Stimulated activated naive CD4-positive, alpha-beta T cell treated with Interleukin-2 at 50 U/mL for 16 hours (primary cell): ENCODE measurements at places on chromosomes 2 and 18.

GRCh38 chr2:236629961-236630872 lies 60.6 kb downstream of the ACKR3 start:
- DNase-seq: no peak

GRCh38 chr18:74175658-74176057 lies 27.3 kb downstream of the TIMM21 start:
- DNase-seq: no peak

- DNase-seq: no peak
These were observed 101.8 kb downstream of the MRPS9 start for GRCh38 chr2:105139556-105140239.

- DNase-seq: no peak
These were observed 199.5 kb downstream of the SETBP1 start for GRCh38 chr18:44880170-44880569.

DNA sequence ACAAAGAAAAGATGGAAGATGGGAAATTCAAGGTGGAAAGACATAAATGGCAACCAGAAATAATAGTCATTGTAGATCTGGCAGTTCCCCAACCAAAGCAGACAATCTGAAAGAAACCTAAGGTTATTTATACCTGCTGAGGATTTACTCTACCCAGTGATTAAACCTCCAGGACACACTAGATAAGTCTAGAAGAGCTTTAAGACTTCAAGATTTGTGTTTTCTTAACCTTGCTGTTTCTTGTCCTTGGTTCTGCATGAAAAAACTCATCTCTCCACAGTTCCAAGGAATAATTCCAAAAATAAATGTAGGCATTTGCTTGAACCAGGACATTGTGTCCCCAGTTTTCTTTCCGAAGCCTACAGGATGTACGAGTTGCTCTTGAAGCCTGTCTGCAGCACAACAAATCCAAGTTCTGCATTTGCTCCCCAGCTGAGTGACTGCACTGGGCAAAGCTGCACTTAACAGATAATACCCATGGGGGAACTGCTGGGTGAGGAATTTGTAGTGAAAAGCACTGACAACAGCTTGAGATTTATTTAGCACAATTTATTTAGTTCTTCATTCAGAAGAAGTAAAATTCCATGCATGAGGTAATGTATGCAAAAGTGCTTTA lies 19.8 kb downstream of the DTNA start:
- DNase-seq: no peak

DNA sequence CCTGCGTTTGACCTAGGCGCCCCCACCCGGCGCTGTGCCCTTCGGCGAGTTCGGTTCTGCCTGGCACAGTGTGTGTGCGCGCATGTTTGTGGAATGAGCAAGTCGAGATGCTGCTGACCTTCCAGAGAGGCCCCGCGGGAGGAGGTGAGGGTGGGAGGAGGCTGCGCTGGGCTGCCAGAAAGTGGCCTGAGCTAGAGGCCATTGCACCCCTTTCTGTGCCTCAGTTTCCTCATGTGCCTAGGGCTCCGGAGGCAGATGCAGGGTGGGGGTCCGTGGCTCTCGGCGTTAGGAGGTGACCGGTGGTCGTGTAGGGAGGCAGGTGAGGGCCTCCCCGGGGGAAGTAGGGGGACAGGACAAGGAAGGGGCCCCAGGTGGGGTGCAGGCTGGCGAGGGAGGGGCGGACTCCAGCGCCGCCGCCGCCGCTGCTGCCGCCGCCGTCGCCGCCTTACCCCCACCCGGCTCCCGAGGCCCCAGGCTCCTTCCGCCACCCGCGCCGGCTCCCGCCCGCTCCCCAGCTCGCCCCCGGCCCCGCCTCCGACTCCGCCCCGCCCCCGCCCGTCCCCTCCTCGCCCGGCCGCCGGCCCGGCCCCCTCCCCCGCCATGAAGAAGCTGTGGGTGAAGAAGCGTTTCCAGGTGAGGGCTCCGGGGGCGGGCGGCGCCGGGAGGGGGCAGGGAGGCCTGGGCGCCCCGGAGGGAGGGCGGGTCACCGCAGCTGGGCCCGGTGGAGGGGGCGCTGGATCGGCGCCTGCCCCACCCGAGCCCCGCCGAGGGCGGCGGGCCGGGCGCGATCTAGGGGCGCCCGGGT lies 7.0 kb downstream of the SPEG start:
- peak; percentile 57 for DNase-seq

DNA sequence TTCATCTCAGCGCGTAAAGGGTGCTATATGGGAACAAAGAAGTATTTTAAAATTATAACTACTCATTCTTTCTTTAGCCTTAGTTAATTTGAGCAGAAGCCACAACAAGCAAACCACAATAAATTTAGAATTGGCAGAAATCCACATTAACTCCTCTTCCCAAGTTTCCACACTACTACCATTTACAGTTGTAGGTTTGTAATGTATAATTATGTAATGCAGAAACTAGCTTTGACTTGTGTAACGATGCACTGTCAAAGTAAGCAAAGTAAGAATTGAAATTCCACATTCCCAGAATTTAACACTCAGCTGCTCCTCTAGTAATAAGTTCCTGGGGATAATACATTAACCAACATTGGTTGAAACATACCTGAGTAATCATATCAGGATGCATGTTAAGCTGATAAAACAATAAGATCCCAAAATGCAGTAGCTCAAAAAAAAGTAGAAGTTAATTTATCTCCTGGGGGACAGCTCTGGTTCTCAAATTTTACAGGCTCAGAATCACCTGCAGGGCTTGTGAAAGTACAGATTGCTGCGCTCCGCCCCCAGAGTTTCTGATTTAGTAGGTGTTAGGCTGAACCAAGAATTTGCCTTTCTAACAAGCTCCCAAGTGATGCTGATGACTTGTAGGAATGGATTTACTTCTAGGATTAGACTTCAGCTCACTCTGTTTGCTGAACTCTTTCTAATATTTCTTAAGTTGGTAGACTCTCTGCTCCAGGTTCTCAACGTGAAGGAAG lies 9.9 kb downstream of the GRP start:
- no peak for DNase-seq

DNA sequence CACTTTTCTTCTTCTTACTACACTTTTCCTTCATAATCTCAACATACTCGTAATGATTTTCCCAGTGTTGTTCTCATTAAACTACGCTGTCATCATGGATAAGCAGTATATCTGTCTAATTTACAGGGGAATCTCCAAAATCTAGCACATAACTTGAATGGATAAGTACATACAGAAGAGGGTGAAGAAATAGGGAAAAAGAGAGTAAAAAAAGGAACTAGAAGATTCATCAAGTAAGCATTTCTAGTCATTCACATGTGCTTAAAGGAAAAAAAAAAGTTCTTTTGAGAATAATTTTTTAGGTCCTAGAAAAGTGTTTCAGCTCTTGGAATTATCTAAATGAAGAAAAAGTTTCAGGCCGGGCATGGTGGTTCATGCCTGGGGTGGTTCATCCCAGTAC lies 51.6 kb downstream of the SRBD1 start:
- DNase-seq: no peak

GRCh38 chr2:241463276-241464135 lies 44.9 kb downstream of the STK25 start:
- DNase-seq: no peak

GRCh38 chr2:25230198-25230947 lies 62.0 kb upstream of the POMC start:
- DNase-seq: no peak

DNA sequence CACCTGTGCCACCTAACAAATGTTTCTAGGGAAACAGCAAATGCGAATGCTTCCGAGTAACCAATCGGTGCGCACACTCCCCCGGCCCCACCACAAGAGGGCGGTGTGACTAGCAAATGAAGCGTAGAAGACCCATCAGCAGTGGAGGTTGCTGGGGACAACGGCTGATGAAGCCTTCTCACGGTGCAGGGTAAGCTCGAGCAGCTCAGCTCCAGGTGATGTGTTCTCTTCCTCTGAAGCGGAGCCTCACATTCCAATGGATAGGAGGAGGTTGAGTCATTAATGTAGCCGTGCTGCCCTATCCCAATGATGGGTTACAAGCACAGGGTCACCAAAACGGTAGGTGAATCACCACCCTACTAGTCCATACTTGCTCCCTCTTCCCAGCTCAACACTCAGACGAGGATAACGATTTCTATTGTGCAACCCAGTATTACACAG lies 127.6 kb upstream of the TWIST2 start:
- peak; percentile 22 for DNase-seq

GRCh38 chr18:36887114-36887513 lies 58.2 kb downstream of the KIAA1328 start:
- no peak for DNase-seq

DNA sequence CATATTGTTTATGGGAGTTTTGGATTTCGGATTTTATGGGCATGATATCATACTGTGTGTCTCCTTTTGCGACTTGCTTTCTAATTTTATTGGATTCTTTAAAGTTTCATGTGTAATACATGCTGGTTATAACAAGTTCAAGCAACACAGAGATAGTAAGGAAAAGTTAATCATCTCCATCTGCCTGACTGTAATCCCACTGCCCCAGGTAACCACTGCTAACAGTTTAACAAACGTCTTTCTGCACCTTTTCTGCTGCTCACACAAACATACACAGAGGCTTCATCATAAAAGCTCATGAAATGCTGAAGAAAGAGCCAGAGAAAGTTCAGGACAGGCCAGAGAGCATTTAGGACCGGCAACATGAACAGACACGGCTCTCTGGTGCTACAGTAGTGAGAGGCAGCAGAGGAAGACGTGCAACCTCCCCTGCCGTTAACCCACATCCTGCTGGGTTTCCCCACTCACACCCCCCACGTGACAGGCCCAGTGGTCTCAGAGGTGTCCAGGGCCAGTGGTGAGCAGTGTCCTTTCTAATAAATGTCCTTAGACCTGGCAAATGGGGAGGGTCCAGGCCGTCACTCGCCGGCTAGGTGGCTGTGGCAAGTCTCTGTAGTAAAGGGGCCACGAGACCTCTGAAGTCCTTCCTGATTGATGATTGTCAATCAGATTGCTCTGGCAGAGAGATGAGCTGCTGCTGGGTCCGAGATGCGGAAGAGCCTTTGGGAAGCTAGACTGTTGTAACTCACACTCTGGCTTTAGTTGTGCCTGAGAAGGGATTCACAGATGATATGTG lies 43.0 kb upstream of the SLC1A4 start:
- DNase-seq: peak; percentile 34
